Memory B cell (primary cell): ENCODE measurements at places on chromosomes 3 and 15.

DNA sequence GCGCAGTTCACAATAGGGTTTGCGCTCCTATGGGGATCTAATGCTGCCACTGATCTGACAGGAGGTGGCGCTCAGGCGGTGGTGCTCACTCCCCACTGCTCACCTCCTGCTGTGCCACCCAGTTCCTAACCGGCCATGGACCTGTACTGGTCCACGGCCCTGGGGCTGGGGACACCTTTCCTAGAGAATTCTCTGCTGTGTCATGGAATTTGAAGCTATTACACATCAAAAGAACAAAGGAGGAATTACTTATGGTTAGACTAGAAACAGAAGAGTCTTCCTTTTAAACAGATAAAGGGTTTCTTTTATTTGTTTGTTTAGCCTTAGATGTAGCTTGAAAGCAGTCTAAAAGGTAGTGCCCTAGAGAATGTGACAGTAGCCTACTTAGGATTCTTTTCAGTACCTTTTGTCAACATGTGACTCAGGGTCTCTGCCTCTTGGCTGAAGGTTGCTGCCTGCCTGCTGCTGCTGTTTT lies 50.3 kb downstream of the PAK2 start:
- H3K4me3 ChIP-seq: no peak overlapping the region
- no peak overlapping the region for H3K27ac ChIP-seq
- H3K4me1 ChIP-seq: peaks cover 17% of the 10 kb centered on the region
- peaks cover 37% of the 10 kb centered on the region for H3K36me3 ChIP-seq
- no peak for DNase-seq

GRCh38 chr3:65855370-65856100 lies 183.2 kb downstream of the MAGI1 start:
- H3K4me3 ChIP-seq: no peak overlapping the region
- H3K27me3 ChIP-seq: no peaks in the 10 kb centered on the region
- H3K36me3 ChIP-seq: no peaks in the 10 kb centered on the region
- no peak overlapping the region for H3K27ac ChIP-seq
- DNase-seq: no peak

- no peaks in the 10 kb centered on the region for H3K4me1 ChIP-seq
- H3K27ac ChIP-seq: no peak overlapping the region
- no peak for DNase-seq
- H3K36me3 ChIP-seq: no peaks in the 10 kb centered on the region
- no peak overlapping the region for H3K4me3 ChIP-seq
Measured at GRCh38 chr3:127484601-127485388, 105.7 kb downstream of the TPRA1 start.

GRCh38 chr3:7696320-7696719 lies 805.3 kb upstream of the LMCD1 start:
- DNase-seq: no peak
- H3K36me3 ChIP-seq: no peaks in the 10 kb centered on the region
- no peak overlapping the region for H3K27ac ChIP-seq
- H3K4me3 ChIP-seq: no peak overlapping the region

DNA sequence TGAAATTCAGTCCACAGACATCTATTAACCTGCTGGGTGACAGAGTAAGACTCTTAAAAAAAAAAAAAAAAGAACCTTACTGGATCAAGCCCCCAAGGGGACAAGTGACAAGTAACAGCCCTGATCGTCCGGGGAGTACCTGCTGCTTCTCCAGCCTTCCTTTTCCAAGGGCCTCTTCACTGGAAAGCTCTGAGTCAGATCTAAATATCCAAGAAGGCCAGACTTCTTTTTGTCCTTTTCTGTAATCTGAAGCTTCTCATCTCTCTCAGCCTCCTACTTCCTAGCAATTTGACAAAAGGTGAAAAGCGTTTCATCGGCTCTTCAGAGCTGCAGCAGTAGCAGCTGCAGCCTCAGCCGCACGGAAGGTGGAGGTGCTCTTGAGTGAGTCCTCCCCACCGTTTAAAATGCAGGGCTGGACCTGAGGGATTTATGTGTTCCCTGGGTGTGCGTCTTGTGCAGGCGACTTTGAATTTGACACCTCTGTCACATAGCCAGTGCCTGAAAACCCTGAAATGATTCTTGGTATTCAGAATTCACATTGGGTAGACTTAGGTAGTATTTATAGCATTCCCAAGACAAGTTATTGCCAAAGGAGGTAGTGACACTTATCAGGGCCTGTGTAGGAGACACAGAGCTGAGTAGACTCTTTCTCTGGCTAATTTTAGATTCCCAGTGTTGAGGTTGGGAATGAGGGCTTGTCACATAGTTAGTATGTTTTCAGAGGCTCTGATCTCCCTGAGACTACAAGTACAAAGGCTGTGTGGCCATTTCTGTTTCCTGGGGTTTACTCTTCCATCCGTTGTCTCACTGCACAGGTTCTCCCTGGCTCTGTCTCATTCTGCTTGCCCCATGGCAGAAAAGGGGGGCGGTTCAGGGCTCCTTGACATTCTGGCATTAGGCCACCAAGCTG lies 291.2 kb upstream of the C2CD4B start:
- no peaks in the 10 kb centered on the region for H3K4me1 ChIP-seq
- DNase-seq: no peak
- no peaks in the 10 kb centered on the region for H3K27me3 ChIP-seq
- no peaks in the 10 kb centered on the region for H3K36me3 ChIP-seq

DNA sequence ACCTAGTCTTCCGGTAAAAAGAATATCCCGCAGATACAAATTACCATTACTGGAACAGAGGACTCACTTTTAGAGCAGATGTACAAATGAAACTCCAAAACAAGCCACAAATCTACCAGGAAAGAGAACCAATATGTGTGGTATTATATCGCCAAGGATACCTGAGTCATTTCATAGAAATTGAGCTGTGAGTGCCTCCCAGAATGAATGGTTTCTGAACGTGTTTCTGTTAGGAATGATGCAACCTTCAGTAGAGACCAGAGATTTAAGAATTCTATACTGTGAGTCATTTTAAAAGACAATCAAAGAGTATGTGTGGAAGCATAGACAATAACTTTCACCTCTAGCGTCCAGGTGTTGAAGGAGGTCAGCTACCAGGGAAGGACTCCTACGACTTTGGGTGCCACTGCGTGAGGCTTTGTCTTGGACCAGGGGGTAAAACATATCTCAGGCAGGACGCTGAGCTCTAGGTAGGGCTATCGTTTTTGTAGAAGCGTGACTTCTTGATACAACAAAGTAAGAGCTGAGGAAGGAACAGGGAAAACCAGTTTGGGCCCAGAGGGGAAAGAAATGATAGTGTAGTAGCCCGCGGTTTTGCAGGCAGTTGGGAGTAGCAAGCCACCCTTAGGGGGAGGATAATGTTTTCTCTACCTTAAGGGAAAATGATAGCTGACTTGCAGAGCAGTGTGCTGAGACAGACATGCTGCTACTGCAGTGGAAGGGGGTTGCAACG lies 210.4 kb downstream of the TP63 start:
- H3K27me3 ChIP-seq: no peaks in the 10 kb centered on the region
- no peak overlapping the region for H3K27ac ChIP-seq
- no peaks in the 10 kb centered on the region for H3K36me3 ChIP-seq
- H3K4me3 ChIP-seq: no peak overlapping the region
- H3K4me1 ChIP-seq: peaks cover 2% of the 10 kb centered on the region

GRCh38 chr3:185421577-185422232 lies 58.8 kb downstream of the MAP3K13 start:
- H3K4me1 ChIP-seq: peaks cover 4% of the 10 kb centered on the region
- no peak overlapping the region for H3K27ac ChIP-seq
- H3K36me3 ChIP-seq: no peaks in the 10 kb centered on the region
- no peak overlapping the region for H3K4me3 ChIP-seq
- H3K27me3 ChIP-seq: peaks cover 11% of the 10 kb centered on the region

GRCh38 chr3:16433701-16434151 lies 79.8 kb downstream of the RFTN1 start:
- no peaks in the 10 kb centered on the region for H3K36me3 ChIP-seq
- no peak overlapping the region for H3K27ac ChIP-seq
- H3K4me1 ChIP-seq: peaks cover 31% of the 10 kb centered on the region
- DNase-seq: peak; percentile 38
- H3K27me3 ChIP-seq: peaks cover 17% of the 10 kb centered on the region
- peak overlapping the region; percentile 4 for H3K4me3 ChIP-seq

DNA sequence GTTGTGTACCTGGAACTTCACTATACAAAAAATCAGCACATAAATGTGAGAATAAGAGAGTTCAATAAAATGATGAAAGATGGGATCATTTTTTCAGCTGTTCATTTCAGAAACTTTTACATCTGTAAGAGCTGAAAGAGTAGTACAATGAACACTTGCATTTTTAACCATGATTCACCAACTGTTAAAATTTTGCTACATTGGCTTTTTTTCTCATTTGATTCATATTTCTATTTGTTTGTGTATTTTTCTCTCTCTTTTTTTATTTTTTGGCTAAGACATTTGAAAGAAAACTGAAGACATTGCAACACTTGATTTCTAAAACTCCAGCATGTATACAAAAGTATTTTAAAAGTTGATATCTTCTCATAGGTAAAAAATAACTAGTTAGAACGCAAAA lies 98.3 kb upstream of the CDIN1 start:
- DNase-seq: no peak
- no peaks in the 10 kb centered on the region for H3K36me3 ChIP-seq
- H3K27me3 ChIP-seq: no peaks in the 10 kb centered on the region
- H3K4me3 ChIP-seq: no peak overlapping the region
- no peaks in the 10 kb centered on the region for H3K4me1 ChIP-seq

DNA sequence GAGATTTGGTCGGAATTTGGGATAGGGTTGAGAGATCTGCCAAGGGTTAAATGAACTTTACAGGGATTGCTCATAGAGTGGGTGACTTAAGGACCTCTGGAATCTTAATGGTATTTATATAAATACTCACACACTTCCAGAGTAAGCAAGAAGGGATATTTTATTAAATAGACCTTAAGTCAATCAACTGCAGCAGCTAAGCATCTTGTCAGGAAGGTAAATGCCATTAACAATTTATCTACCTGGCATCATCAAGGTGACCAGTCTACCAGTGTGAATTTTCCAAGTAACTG lies 123.9 kb downstream of the FEZF2 start:
- no peak overlapping the region for H3K27ac ChIP-seq
- H3K27me3 ChIP-seq: peaks cover 3% of the 10 kb centered on the region
- H3K36me3 ChIP-seq: no peaks in the 10 kb centered on the region
- DNase-seq: no peak

DNA sequence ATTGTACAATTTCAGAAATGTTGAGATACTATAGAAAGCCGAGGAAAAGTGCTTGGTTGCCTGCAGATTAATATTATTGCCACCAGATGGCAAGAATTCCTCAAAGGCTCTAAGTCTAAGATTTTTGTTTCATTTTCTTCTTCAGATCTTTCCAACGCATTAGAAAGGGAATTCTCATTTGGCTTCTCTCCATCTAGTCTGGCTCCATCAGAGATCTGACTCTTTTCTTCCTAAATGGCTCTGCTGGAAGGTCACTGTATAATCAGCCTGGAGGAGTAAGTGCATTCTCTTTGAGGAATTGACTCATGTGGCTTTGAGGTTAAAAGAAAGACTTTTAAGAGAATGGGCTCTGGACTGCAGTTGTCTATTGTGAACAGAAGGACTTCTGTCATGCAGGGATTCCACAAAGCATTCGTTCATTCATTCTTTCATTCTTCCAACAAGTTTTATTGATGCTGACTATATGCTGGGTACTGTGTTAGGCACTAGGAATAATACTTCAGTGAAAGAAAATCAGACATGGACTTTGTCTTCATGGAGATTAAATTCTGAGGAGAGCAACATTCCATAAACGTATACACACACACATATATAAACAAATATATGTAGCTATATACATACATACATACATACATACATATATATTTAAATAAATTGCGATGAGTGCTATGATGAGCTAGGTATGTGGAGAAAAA lies 55.3 kb downstream of the SLC28A2 start:
- DNase-seq: no peak
- H3K4me1 ChIP-seq: peaks cover 6% of the 10 kb centered on the region
- H3K4me3 ChIP-seq: peak overlapping the region; percentile 77
- no peaks in the 10 kb centered on the region for H3K36me3 ChIP-seq
- H3K27me3 ChIP-seq: peaks cover 16% of the 10 kb centered on the region

DNA sequence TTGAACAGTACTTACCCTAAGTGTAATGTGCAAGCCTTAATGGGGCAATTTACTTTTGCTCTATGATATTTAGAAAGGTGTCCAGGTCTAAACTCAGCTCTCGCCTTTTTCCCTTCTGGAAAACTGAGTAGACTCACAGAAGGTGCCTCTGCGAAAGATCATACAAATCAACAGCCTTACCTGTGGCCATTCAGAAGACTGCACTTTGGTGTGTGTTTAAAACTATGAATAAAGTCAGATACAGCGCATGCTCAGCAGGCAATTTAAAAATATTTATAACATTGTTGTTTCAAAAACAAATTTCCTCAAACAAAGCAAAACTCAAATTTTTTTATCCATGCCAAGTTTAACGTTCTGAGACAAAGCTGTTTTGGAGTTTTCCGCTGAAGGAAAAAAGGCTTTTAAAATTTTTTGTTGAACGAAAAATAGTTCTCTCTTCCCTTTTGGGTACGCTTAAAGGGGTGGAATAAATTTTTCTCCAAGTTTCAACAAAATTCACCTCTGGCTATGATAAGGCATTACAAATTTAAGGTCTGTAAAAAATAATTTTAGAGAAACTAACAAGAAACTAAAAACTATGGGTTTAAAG lies 156.3 kb downstream of the TIGIT start:
- H3K27me3 ChIP-seq: no peaks in the 10 kb centered on the region
- H3K36me3 ChIP-seq: peaks cover 3% of the 10 kb centered on the region
- peaks cover 39% of the 10 kb centered on the region for H3K4me1 ChIP-seq

- H3K36me3 ChIP-seq: peaks cover 17% of the 10 kb centered on the region
- H3K4me3 ChIP-seq: no peak overlapping the region
- H3K27me3 ChIP-seq: no peaks in the 10 kb centered on the region
Measured at GRCh38 chr15:44580105-44580504, 43.2 kb downstream of the EIF3J start.

GRCh38 chr3:98012979-98013378 lies 22.1 kb downstream of the GABRR3 start:
- no peak overlapping the region for H3K4me3 ChIP-seq
- peaks cover 6% of the 10 kb centered on the region for H3K27me3 ChIP-seq
- no peak for DNase-seq
- H3K27ac ChIP-seq: no peak overlapping the region

GRCh38 chr3:1068985-1069384 lies 23.8 kb upstream of the CNTN6 start:
- H3K4me1 ChIP-seq: no peaks in the 10 kb centered on the region
- H3K27ac ChIP-seq: no peak overlapping the region
- peaks cover 1% of the 10 kb centered on the region for H3K27me3 ChIP-seq
- DNase-seq: no peak
- H3K36me3 ChIP-seq: no peaks in the 10 kb centered on the region

GRCh38 chr3:36866368-36866767 lies 78.5 kb downstream of the TRANK1 start:
- H3K27ac ChIP-seq: peak overlapping the region; percentile 2
- H3K27me3 ChIP-seq: no peaks in the 10 kb centered on the region
- DNase-seq: no peak
- peaks cover 27% of the 10 kb centered on the region for H3K36me3 ChIP-seq

GRCh38 chr3:29178809-29179793 lies 101.8 kb upstream of the RBMS3 start:
- H3K27me3 ChIP-seq: no peaks in the 10 kb centered on the region
- no peak overlapping the region for H3K27ac ChIP-seq
- DNase-seq: no peak
- H3K4me1 ChIP-seq: no peaks in the 10 kb centered on the region
- no peak overlapping the region for H3K4me3 ChIP-seq
